ENCODE measurements at places on chromosomes 12 and 14. TPM values are rescaled to one million over a fixed set of nuclear protein-coding genes. Genes with fewer than 3 reads are reported as not detected.

DNA sequence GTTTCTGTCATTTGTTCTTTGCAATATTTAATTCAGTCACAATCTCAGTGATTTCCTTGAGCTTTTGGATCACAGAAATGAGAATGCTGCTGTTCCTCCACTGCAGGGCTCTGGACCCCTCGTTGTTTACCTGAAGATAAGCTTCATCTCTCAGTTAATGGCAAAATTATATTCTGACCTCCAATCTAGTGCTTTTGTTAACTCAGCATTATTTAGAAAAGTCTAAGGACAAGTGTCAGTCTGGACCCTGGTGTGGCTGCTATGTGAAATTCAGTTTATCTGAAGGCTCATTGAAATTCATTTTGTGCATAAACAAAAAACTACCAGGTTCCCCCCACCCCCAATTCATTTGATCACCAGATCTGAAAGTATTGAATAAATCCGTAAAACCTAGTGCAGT is 84.7 kb downstream of the PTPRO start:
- DNase-seq = no peak

DNA sequence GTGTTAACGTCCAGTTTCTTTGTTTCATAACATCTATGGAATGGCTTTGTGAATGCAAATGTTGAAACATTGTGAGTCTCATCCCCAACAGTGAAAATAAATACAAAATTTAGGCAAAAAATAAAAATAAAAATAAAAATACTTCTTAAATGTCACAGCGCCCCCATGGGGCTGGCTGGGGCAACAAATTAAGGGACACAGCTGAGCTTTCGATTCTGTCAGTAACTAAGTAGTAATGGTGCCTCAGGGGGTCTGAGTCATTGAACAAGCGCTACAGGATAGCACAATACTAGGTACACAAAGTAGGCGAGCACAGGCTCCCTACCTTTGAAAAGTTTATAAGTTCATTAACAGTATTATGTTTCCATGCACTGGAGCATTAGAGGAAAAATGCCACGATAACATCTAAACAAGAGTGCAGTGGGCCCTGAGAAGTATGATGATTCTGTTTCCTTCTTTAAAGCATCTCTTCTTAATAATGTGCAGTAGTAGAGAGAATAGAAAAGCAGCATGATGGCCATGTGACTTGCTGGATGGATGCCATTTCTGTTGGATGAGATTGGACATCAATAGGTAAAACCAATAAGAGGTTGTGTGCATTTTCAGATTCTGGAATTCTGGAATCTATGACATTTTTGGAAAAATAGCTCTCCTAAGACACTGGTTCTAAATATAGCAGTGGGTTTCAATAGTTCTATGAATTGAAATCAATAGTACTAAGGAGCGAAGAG is 667.2 kb downstream of the DIO2 start:
- DNase-seq = no peak

DNA sequence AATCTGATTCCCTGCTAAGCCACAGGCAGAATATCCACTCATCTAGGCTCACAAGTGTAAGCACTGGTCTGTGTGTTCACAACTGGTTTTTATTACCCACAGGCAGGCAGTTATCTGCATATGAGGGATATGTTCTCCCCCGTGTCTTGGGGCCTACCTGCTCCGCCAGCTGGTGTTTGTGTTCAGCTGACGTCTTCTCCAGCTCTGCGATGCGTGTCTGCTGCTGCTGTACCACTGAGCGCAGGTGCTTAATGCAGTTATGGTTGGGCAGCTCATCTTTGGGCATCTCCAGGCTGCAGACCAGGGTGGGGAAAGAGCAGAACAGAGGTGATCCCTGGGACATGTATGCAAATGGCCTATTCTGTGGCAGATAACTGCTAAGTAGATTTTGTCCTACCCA is 13.7 kb downstream of the RNF41 start:
- no peak for DNase-seq

DNA sequence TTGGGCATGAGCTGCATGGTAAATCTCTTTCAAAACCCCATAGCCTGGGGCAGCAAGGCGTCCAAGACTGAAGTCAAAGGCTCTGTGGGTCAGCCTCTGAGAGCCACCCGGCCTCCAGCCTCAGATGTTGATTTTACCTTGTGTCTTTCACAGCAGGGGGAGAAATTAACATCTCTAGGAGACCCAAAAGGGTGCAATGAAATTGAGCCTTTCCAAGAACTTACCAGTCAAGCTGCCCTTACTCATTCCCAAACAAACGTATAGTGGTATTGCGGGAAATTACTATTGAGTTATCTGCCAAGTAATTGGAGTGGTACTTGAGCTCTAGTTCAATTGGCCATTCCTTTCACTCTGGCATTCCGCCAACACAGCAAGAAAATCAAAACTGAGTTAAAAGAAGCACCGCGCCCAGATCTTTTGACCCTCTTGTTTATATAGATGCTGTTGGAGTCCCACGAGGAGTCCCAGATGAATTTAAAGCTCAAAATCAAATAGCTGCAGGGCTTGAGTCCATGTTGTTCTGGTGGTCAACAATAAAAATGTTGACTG is 380.7 kb upstream of the SYT1 start:
- DNase-seq = no peak

The GLI1 gene
- total RNA-seq = not detected

All from gastrocnemius medialis (tissue), 4 donors.